ENCODE measurements at places on chromosomes 4 and X.

- no peak for DNase-seq
Observed at GRCh38 chrX:13151828-13152517, 107.6 kb upstream of the FAM9C start.

DNA sequence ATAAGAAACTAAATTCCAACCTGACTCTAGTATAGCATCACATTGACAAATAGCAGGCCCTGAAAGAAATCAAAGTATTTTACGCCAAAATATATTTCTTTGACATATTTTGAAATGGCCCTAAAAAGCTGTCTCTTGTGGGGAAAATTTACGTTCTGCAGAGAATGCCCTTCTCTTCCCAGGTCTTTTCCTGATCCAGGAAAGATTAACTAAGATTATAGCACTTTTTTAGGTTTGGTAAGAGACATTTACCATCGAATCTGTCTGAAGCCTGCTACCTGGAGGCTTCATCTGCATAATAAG, 121.1 kb downstream of the ATXN3L start:
- no peak for DNase-seq

- DNase-seq: no peak
Observed at GRCh38 chrX:14010566-14010965, 19.1 kb downstream of the GEMIN8 start.

DNA sequence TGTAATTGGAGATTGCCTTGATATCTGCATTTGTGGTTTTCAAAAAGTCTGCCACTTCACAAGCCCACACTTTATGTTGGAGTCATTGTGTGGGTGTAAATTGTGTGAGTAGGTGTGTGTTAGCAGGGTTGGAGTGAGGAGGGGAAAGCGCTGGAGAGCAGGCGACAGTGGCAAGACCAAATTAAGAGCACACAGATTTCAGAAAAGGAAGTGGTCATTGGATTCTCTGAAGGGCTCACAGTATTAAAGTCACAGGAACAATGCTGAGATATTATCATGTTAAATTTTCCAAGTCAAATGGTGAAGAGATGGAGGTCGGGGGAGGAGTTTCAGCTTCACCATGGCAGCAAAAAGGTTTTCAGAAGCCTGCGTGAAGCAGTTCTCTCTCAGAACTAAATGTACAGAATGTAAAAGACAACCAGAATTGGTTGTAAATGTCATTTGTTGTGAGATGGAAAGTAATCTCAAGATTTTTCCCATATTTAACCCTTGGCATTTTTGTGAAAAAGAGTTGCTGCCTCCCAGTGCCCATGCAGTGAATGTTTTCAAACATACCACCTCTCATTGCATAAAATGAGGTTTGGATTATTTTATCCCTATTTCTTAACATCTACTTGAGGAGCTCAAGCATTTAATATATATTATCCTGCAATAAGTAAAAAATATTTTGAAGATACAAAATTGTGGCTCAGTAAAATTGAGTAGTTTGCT, 265.9 kb downstream of the ZNF674 start:
- no peak for DNase-seq

DNA sequence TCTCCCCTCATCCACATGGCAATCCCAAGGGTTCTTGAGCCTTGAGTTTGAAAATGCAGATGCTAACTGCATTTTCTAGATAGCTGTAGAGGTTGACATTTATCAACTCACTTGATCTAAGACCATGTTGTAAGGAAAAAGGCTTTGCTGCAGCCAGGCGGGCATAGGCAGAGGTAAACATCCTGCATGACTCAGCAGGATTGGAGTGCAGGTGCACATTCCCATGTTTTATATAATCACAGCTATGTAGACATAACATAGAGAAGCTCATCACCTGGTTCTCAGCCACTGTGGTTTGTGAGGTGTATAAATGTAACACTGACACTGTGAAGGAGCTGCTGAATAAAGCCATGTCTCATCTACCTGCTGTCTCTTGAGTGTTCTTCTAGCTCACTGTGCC, 62.3 kb upstream of the PDE5A start:
- no peak for DNase-seq

GRCh38 chr4:184456337-184456736, 18.0 kb downstream of the IRF2 start:
- DNase-seq: no peak

DNA sequence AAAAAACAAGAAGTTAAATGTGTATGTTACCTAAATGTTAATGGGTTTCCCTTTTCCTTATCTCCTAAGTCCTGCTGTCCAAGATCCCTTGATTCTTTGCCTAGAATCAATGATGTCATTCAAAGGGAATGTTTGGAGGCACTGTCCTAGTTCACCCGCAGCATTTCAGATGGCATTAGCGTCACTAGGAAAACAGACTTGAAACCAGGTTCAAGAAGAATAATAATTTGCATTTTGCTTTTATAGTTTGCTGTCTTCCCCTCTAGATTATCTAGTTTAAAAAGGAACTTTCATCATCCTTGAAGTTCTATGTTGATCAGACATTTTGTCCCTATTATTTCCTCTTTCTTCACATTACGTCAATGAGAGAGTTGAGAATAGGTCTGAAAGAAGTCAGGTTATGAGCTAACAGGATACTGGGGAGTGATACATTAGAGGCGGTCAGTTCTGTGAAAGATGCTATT, 234.1 kb upstream of the PGRMC2 start:
- no peak for DNase-seq

GRCh38 chr4:15653864-15654592, 1.1 kb downstream of the FBXL5 start:
- no peak for DNase-seq

- no peak for DNase-seq
Observed at GRCh38 chrX:10367406-10367805, 210.6 kb downstream of the CLCN4 start.

GRCh38 chr4:123671636-123672404, 275.2 kb downstream of the SPRY1 start:
- no peak for DNase-seq

DNA sequence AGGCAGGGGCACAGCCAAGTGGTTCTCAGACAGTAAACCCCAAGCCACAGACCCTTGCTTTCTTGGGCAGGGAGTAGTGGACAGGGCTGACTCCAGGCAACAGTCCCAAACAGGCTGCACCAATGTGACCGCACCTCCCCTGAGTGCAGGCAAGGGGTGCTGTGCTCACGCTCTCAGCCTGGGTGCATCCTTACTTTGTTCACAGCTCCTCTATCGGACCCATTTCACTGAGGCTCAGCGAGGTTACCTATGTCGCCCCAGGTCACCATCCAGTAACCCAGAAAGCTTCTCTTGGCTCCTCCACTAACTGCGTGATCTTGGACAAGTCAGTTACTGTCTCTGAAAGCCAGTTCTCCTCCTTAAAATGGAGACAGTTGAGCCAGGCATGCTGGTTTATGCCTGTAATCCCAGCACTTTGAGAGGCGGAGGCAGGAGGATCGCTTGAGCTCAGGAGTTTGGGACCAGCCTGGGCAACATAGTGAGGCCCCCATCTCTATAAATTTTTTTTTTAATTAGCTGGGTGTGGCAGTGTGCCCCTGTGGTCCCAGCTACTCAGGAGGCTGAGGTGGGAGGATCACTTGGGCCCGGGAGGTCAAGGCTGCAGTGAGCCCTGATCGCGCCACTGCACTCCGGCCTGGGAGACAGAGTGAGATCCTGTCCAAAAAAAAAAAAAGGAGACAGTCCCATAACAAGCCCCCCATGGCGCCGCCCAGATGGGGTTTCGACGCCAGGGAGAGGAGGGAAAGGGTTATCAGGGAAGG, 823 bp upstream of the MAN2B2 start:
- no peak for DNase-seq

- DNase-seq: no peak
Observed at GRCh38 chr4:104896660-104897645, 249.7 kb upstream of the TET2 start.

DNA sequence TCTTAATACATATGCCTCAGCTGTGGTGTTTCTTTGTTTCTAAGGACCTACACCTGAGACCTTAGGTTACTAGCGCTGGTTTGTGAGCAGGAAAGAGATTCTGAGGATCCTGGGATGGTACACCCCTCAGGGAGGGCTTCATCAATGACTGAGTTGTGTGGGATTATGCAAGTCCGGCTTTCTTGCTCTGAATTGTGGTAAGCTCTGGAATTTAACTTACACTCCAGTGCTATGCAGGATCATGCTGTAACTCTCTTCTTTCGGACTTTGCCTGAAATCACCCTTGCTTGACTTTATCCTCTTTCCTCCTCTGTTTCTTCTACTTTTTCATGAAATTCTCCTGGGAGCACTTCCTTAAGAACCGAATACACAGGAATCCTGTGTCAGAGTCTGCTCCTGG, 431.5 kb upstream of the BOD1L1 start:
- no peak for DNase-seq

DNA sequence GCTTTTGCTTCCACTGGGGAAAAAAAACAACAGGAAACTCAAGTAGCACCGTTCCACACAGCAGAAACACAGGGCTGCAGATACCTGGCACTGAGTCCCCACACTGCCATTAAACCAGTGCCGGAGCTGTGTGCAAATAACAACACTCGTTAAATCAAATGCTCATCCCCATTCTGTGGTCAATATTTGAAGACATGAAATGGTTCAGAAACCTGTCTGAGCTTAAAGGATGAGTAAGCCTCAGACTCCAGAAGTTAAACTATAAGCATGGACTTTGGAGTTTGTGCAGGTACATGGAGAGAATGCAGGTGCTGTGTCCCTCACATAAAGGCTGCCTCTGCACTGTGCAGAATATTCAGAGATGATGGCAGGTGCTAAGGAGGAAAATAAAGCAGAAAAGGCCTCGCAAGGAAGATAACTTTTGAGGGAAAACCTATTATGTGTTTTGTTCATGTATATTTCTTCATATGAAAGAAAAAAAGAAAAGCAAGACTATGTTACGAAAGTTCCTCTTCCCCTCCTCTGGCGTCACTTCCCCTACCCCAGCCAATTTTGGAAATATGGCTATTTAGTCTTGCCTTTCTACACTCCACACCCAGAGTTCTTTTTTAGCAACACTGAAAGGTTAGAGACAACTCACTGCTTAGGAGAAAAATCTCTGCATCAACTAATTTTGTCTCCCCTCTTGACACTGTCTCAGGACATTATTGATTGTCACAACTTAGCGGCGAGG, 4.6 kb downstream of the MPP1 start:
- no peak for DNase-seq

DNA sequence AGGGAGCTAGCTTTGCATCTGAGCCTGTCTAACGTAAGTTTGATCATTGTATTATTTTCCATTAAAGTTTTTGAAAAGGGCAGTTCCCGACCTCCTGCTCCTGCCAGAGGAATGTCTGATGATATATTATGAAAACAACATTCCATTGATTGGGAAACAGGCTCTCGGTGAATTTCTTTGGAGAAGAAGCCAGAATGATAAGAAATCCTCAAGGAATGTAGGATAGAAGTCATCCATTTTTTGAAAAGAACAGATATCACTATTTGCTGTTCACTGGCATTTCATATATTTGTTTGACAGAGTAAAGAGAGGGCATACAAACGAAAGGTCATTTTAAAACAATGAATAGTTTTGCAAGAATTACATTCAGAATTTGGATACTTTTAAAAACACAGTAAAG, 781.0 kb upstream of the HTR2C start:
- DNase-seq: no peak

DNA sequence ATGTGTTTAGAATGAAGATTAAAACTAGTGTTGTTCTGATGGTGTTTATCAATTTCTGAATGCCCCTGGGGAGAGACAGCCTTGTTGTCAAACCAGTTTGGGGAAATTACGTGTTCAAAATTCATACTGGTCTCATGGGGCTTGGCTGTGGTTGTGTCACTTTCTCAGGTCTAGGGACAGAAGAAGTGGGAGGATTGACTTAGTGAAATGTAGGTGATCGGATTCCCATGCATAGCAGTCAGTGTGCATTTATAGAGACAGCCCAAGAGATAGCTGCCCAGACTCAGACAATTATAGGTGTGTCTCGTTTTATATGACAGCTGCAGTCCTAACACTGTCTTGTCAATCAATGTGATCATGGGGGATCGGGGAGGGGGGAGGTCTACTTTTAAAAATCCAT, 94.4 kb upstream of the CLCN4 start:
- DNase-seq: no peak

DNA sequence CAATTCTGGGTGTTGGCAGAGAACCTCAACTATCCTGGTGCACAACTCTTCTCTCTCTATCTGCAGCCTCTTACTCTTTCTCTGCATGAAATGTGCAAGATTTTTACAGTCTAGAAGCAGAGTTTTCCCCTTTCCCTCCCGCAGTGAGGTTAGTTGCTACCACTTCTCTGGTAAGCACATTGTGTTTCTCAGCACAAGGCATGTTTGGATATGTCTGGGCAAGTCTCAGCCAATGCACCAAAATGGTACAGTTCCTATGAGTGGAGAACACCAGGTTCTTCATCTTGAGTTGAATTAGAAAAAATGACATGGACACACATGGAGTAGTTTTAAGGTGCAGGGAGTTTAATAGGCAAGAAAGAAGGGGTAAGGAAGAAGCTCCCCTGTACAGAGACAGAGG, 187.0 kb downstream of the CCNG2 start:
- DNase-seq: no peak
